Stimulated activated CD4-positive, alpha-beta T cell treated with anti-CD3 and anti-CD28 coated beads, Interleukin-2, amount 100 ng/mL, for 48 hours (primary cell): ENCODE measurements at places on chromosomes 5 and 9.

DNA sequence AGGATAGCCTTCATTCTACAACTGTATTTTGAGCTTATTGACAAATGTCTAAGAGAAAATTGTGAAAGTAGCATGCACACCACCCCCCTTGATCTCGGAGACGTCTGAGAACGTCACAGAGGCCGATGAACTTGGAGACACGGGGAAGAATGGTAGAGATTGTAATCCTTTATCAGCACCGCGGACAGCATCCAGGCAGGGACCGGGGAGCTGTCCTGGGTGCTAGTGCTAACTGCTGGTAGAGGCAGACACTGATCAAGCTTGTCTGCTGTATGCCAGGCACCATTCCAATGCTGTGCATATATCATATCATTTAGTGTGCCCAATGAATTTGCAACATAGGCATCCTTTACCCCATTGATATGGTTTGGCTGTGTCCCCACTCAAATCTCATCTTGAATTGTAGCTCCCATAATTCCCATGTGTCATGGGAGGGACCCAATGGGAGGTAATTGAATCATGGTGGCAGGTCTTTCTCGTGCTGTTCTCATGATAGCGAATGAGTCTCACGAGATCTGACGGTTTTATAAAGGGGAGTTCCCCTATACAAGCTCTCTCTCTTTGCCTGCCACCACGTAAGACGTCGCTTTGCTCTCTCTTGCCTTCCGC, 98.8 kb downstream of the LHX2 start:
- peak; percentile 40 for DNase-seq

- DNase-seq: no peak
Measured at GRCh38 chr9:82354279-82354659, 365.7 kb downstream of the SPATA31D1 start.

- DNase-seq: no peak
Measured at GRCh38 chr5:6805841-6806240, 92.6 kb downstream of the TENT4A start.

DNA sequence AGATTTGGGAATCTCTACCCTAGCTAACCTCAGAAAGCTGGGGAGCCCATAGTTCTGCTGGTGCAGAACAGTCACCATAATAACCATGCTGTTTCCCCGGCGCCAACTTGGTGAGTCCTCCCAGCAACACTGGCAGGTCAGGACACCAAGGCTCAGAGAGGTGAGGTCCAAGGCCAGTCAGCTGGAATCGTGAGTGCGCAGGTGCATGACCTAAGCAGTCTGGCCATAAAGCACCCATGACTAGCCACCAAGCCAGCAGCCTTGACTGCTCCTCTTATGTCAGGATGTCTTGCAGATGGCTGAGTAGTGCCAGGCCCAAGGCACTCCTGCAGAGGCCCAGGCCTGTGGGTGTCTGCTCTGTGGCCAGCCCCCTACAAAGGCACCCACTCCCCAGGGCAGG, 2.6 kb downstream of the RNF44 start:
- no peak for DNase-seq

GRCh38 chr9:80049096-80049782, 477.5 kb downstream of the TLE4 start:
- DNase-seq: no peak

DNA sequence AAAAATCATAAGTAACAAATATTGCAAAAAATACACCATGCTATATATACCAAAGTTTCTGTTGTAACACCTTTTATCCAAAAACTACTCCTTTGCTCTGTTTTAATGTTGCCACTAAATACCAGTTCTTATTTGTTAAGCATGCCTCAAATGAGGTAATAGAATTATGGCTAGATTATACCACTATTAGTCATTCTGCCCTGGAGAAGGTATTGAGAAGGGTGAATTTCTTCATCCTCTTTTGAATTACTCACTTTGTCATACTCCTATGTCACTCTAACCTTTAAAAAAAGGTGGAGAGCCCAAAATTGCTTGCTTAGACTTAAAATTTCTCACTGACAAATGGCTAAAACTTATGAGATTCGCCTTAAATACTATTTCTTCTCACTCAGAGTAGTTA, 750.9 kb downstream of the MAT2B start:
- no peak for DNase-seq

DNA sequence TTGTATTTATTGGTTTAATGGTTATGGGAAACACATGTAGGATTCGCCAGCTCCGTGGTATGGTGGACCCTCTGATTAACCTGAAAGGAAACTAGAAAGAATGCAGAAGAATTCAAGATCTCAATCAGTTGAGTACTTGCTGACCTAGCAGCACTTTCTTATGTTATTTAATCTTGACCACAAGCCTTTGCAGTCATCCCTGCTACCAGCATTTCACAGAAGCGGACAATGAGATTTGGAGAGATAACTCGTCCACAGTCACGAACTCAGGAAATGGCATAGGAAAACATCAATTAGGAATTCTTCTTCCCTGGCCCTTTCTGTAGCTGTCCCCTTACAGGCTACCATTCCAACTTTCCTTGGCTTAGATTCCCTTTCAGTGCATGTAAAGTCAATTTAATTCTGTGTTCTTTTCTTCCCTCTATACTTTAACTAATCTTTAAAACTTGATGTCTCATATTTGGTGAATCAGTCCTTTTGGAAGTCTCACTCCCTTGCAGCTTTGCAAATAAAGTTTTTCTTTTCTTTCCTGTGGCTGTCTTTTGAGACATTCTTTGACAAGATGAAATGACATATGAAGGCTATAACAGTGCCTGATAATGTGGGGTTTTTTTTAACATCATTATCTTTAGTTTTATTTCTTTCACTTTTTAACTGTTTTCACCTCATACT, 1.3 kb upstream of the SLC44A1 start:
- no peak for DNase-seq

GRCh38 chr5:52419357-52419756, 368.4 kb upstream of the ITGA1 start:
- no peak for DNase-seq

DNA sequence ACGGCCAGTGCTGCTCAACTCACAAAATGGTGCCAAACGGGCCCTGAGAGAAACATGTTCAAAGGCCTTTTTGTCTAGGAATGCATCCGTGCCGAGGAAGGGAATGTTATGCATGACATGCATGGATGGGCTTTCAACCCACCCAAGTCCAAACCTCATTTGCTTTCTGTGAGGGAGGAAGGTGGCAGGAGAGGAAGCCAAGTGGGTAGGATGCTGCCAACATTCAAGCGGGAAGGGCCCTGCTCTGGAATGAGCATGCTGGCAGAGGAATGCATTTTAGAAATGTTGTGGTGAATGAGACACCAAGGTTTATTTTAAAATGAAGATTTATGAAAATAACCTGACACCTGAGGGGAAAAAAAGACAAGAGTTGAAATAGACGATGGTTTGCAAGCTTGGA, 479.1 kb downstream of the CCDC171 start:
- DNase-seq: no peak

DNA sequence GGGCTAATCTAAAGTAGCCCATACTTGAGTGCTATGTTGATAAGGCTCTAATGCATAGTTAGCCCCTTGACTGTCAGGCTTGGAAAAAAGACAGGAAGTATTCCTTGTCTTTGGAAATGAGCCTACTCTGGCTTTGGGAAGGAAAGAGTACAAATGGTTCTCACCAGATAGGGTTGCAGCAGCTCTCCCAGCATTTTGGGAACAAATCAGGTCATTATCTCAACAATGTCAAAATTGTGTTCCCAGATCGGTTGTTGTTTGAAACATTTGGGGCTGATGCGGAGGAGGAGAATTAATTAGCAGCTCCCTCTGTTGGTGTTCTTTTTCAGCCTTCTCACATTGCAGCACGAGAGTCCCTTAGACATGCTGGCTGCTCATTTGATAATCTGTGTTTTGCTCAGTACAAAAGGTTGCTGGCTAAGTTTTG, 294.7 kb upstream of the DMRT1 start:
- no peak for DNase-seq

DNA sequence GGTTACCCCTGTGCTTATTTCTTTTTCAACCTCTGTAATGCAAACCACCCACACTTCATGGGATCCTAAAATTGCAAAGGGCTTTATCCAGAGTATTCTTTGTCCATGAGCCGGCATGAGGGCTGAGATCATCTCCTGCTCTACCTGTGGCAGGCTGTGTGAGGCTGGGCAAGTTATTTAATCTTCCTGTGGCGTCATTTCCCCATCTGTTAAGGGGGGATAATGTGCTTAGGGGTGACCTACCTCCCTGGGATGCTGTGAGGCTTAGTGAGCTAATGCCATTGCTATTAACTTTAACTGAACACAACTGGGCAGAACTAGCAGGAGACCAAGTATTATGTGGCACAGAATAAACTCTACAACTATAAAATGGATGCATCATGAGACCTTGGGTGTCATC, 17.0 kb downstream of the FRMPD1 start:
- no peak for DNase-seq

DNA sequence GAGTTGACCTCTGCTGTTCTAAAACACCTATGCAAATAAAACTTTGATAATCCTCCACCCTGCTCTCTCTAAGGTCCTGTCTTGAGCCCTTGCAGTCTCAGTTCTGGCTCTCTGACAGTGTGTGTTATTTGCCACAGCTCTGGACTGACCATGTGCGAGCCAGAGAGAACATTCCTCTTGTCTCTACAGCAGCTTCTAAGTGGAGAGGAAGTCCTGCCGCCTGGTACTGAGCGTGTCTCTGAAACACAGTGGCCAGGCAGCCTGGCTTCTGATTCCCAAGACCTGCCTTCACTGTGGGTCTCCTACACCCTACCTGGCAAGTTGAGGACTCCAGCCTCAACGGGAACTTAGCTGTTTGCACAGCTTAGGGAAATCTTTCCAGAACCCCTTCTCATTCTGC, 61.6 kb downstream of the ENTREP1 start:
- DNase-seq: no peak

DNA sequence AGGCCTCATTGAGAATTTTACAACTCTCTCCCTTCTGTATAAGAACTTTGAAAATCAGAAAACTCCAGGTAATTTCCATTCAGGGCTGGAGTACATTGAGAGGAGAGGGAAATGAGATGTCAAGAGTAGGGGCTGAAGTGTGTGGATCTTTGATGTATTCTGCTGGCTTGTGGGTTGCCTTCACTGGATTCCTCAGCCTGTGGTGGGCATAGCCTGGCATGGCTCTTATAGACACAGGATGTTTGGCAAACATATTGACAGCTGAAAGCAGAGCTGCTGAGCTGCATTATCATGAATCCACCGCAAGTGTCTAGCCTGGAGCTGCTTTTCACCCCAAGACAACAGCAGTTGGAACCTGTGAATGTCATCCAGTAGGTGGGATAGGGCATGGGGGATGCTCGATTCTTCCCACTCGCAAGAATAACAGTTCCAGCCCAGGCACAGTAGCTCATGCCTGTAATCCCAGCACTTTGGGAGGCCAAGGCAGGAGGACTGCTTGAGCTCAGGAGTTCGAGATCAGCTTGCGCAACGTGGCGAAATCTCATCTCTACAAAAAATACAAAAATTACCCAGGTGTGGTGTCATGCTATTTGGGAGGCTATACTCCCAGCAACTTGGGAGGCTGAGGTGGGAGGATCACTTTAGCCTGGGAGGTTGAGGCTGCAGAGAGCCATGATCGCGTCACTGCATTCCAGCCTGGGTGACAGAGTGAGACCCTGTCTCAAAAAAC, 36.0 kb upstream of the TTC23L start:
- DNase-seq: no peak

DNA sequence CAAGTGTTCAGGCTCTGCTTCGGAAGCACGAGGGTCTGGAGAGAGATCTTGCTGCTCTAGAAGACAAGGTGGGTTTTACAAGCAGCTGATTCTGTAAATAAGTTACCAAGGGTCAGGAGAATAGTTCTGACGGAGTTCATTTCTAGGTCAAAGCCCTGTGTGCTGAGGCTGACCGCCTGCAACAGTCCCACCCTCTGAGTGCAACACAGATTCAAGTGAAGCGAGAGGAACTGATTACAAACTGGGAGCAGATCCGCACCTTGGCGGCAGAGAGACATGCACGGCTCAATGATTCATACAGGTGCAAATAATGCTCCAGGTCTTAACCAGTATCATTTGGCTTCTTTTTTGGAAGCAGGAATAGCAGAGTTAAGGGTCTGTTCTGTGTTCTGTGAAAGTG, 24.8 kb downstream of the SPTAN1 start:
- DNase-seq: no peak

DNA sequence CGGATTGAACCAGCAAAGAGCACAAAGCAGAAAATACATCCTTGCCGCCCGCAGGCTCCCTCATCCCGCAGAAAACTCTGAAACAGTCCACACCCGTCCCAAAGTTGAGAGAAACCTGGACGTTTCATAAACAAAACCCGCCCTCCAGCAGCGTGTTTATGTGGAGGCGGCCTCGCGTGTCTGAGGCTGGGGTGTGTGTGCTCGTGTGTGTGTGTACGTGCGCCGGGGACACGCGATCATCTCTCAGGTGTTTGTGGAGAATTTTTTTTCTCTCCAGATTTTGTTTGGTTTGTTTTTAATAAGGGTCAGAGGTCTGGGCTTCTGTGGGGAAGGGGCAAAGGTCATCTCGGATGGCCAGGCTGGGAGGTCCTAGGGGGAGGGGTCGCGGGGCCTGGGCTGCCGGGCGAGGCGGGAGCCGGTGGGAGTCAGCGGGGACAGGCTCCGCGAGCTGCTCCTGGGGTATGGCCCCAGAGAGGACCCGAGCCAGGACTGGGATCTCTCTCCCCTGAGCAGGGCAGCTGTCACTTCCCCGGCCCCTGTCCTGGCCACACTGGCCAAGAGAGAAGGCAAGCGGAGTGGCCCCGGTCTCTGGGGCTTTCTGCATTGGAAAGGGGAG, 206.4 kb downstream of the C9orf50 start:
- DNase-seq: no peak

GRCh38 chr9:92483627-92484545, 1.6 kb upstream of the ASPN start:
- DNase-seq: no peak

- DNase-seq: no peak
Measured at GRCh38 chr5:16933337-16933736, 2.8 kb downstream of the MYO10 start.

GRCh38 chr9:93191354-93191660, 7.4 kb downstream of the WNK2 start:
- DNase-seq: no peak

DNA sequence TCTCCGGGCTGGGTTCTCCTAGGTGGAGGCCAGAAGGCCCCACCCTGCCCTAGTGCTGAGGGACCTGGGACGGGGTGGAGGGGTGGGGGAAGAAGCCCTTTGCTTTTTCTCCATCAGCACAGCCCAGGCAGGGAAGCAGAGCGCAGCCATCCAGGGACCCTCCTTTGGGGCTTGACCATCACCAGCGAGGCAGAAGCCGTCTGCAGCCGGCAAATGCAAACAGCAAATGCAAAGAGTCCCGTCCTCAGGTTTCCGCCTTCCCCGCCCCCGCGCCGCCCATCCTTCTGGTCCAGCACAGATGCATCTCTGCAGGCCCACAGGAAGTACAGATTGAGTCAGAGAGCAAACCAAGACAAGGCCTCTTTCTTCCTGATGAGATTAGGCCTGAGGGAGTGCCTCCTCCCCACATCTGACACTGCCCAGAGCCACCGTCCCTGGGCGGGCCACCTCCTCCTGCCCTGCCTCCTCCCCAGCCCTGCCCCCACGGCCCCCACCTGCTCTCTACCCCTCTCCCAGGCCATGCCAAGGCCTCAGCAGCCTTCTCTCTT, 23.4 kb downstream of the CORO2A start:
- peak; percentile 19 for DNase-seq

DNA sequence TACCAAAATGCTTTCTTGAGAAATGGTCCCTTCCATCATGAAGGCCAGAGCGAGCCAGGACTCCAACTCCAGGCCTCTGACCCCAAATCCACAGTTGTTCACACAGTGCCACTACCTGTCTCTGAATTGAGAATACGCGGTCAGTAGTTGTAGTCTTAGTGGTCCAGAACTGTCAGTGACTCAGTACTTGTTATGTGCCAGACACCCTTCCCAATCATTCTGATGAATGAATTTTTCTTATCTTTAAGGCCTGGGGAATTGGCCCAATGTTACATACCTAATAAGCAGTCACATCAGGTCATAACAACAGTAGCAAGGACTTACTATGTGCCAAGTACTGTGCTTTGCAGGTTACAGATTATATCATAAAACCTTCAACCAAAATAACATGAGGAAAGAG, 72.7 kb upstream of the RARS1 start:
- DNase-seq: no peak
